MCF 10A (cell line): ENCODE measurements at places on chromosomes 6 and 20. TPM values are rescaled to one million over a fixed set of nuclear protein-coding genes. Genes with fewer than 3 reads are reported as not detected.

The CBFA2T2 gene
- total RNA-seq = 15.4 and 17.3 TPM in 2 replicates

The SLC26A8 gene
- not detected in 2 replicates for total RNA-seq

The KCNB1 gene
- 2.8 and 3.0 TPM in 2 replicates for total RNA-seq

The SSTR4 gene
- not detected in 2 replicates for total RNA-seq

The RSPH9 gene
- not detected in 2 replicates for total RNA-seq
